ENCODE measurements at places on chromosomes 7 and 10.

DNA sequence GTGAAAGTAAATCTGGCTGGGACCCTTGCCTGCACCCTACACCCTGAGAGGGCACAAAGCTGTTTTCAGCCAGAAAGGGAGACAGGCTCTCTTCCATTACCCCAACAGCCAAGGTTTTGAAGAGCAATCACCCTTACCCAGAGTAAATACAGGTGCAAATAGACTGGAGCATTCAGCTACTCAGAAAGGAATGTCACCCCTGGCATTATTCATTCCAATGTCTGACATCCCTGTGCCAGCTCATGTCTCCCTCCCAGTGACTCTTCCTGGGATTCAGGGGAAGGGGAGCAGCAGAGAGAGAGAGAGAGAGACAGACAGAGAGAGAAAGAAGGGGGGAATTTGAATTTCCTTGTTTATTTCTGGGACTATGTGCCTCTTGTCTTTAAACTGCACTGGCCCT, 611.8 kb downstream of the SORCS3 start:
- DNase-seq = no peak

DNA sequence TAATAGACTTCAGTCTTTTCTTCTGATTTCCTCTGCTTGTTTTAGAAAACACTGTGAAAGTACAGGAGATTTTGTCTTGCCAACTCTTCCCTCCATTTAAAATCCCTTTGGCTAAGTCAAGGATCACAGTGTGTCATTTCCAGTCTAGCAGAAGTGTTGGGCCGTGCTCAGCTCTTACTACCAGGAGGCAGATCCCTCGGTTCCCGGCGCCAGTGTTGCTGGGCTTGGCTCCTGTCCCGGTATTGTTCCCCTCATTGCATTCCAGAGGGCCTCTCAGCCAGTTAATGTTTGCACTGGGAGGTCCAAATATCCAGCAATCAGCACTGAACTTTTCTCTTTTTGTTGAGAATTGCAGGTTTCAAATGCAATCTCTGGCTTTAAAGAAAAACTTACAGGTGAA, 612.1 kb upstream of the MGMT start:
- no peak for DNase-seq

DNA sequence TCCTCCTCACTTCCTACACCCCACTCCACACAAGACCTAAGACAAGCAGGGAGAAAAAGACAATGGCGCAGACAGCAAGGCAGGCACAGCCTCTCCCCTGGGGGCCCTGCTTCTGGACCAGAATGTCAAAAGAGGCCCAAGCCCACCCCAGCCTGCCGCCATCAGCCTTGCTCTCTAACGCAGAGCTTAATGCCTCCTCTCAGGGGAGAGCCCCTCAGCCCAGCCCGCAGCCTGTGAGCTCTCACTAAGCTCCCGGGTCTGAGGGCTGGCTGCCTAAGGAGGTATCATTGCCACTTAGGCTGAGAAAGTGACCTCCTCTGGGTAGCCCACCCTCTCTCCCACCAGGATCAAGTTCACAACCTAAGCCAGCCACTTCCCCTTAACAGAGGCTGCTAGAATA, 16.7 kb downstream of the SLIT1 start:
- no peak for DNase-seq

- DNase-seq = no peak
These were observed 14.0 kb upstream of the RAMP3 start for GRCh38 chr7:45143616-45144015.

DNA sequence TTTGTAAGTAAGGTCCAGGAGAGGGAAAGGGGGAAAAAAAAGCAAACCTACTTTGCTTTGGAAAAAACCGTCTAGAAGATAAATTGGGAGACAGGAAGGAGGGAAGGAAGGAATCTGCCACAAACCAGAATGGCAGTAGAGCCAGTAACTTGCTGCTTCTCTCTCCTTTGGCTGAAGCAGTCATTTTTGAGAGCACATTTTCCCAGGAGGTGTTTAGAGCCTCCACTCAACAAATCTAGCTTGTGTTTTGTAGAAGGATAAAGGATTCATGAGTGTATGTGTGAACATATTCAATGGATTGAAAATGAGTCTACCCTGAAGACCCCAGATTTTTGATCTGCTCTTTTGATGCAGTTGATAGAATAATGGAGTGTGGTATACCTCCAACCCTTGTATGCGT, 2.6 kb downstream of the NRG3 start:
- no peak for DNase-seq

- no peak for DNase-seq
These were observed 165.0 kb downstream of the CHN2 start for GRCh38 chr7:29359482-29360093.

DNA sequence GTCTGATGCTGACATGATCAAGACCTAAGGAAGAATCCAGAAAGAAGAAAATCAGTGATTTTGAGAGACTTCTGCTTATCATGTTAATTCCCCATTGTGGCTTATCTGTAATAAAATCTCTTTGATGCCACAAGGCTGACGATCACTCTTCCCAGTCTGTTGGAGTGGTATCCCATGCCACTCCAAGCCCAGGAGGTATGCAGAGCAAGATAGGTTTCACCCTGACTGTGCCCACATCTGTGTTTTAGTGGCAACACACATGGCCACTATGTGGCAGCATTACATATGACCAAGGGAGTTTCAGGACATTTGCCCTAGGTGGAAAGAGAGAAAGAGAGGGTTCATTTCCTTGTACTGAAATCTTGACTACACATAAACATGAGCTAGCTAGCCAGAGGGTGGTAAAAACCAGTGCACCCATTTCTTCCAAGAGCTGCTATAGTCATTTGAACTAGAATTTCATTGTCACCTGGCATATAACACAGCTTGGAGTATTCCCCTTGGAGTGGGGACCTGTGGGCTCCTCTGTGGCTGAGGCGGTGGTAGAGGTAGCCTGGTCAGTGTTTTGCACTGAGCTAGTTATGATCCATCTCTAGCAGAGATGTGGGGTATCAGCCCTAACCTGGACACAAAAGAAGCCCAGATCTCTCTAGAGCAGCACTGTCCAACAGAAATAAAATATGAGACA, 20.8 kb downstream of the LAMB4 start:
- DNase-seq = no peak

DNA sequence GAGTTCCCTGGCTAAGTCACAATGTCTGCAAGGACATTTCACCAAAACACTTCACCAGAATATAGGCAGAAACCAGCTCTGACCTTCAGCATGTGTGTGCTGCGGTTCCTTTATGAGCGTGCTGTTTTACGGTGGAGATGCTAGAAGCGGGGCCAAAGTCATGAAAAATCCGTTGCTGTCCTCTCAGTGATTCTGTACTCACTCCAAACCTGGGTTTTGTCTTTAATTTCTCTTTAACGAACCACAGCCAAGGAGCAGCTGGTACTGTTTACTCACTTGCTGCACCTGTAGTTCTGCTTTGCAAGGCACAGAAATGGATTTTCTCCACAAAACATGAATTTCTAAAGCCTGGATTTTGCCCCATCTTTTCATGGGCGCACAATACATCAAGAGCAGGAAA, 639.9 kb downstream of the PHTF2 start:
- DNase-seq = no peak

- DNase-seq = no peak
These were observed 25.6 kb upstream of the NPS start for GRCh38 chr10:127523476-127523875.

DNA sequence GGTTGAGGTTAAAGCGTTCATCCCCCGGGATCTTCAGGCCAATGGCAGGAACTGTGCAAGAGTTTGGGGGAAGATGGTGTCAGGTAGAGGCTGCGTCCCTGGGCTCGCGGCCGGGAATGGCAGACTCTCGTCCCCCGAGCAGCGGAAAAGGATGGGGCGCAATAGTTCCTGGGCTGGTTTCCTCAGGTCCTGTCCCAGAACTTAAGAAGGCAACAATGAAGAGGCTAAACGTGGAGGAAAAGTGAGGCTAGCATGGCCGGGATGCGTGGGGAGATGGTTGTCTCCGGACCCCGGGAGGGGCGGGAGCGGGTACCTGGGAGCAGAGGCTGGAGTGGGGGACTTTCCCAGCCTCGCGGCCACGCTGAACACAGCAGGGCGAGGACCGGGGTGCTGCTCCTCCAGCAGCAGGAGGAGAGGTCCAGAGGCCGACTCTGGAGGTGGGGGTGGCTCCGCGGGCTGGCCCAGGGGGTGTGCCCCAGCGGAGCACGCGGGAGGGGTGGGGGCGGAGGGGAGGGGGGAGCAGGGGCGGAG, 882 bp downstream of the IRF5 start:
- DNase-seq = no peak

- DNase-seq = peak; percentile 21
These were observed 96.9 kb downstream of the HIPK2 start for GRCh38 chr7:139680676-139681462.

DNA sequence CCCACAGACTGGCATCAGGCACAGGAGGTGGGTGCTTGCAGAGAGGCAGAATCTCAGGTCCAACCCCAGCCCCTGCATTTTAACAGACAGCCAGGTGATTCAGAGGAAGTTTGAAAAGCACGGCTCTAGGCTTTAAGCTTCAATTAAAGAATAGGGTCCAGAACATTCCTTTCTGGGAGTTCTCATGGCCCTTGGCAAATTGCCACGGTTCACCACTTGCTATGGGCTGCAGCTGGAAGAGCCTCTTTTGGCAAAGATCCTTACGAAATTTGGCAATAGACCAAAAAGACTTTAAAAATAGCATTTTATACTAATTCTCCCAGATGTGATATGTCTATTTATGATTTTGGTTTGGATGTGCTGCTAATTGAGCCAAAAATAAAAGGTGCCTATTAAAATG, 148.1 kb downstream of the ITGA8 start:
- no peak for DNase-seq

Data from activated CD8-positive, alpha-beta memory T cell treated with anti-CD3 and anti-CD28 coated beads for 1 hour (primary cell).